ENCODE measurements at places on chromosomes 16 and 17.

- DNase-seq, result no peak
Observed at GRCh38 chr17:81379523-81379942, 15.7 kb upstream of the BAHCC1 start.

- no peak for DNase-seq
Observed at GRCh38 chr17:9346296-9346926, 229.2 kb downstream of the STX8 start.

GRCh38 chr17:55763856-55764255, 13.0 kb downstream of the PCTP start:
- no peak for DNase-seq

GRCh38 chr17:5418858-5419355, 555 bp downstream of the NUP88 start:
- no peak for DNase-seq

- DNase-seq, result no peak
Observed at GRCh38 chr17:75487351-75488070, 27.8 kb downstream of the CASKIN2 start.

- no peak for DNase-seq
Observed at GRCh38 chr16:69888005-69888590, 63.0 kb upstream of the CLEC18A start.

GRCh38 chr17:39564211-39564848, 43.4 kb downstream of the NEUROD2 start:
- no peak for DNase-seq

GRCh38 chr16:78460428-78460827, 361.0 kb downstream of the WWOX start:
- no peak for DNase-seq

DNA sequence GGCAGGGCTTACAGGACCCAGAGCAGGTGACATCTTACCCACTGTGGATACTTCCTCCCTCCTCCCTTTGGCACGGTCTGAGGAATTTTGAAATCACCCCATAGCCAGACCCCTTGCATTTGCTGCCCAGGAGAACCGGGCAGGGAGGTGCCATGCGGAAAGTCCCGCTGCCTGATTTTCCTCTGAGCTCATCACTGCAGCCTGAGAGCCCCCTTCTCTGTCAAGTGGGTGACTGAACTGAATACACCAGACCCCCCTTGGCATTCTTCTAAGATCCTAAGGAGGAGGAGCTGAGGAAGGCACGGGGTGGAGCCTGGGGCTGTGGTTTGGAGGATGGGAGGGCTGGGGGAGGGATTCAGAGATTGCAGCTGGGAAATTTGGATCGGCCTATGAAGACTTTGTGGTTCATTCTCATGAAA, 173.4 kb downstream of the RAB11FIP4 start:
- DNase-seq, result no peak

DNA sequence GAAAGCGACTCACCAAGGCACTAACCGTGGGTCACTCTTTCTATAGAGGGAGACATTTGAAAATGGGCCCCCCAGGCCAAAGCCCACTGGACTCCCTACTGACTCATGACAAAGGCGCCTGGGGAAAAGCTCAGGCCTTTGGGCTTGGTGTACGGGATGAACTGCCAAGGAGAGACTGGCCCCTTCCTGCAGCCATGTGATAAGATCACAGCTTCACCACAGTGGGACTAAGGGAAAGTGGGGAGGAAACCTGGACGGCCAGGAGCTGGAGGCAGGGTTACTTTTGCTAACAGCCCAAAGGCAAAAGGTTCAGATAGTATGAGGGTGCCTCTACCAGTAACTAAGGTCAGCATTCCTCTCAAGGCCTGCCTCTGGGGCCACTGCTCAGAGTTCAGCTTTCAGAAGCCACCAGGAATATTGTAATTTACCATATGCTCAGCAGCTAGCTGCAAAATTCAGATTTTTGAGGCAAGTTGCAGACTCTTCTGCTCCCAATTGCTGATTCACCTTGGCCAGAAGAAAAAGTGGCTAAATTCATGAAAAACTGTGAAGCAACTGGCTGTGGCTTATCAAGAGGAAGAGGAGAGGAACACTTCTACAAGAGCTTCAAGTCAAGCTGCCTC, 37.1 kb upstream of the SLC25A19 start:
- no peak for DNase-seq

GRCh38 chr16:5044011-5044540, 10.3 kb upstream of the NAGPA start:
- no peak for DNase-seq

DNA sequence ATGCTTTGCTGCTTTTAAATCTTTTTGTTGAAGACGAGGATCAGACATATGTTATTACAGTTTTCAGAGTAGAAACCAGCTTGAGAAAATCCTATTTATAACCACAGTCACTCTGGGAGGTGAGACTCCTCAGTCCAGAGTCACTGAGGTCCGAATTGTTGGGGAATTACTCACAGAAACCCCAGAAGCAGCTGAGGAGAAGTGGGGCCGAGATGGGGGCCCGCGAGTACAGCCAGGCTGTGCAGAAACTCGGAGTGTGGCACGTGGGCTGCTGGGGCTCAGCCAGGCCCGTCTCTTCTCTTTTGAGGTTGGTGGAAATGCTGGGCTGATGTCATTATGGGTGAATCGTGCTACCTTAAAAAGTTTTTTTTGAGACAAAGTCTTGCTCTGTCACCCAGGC, 14.4 kb upstream of the GNG13 start:
- DNase-seq, result no peak

DNA sequence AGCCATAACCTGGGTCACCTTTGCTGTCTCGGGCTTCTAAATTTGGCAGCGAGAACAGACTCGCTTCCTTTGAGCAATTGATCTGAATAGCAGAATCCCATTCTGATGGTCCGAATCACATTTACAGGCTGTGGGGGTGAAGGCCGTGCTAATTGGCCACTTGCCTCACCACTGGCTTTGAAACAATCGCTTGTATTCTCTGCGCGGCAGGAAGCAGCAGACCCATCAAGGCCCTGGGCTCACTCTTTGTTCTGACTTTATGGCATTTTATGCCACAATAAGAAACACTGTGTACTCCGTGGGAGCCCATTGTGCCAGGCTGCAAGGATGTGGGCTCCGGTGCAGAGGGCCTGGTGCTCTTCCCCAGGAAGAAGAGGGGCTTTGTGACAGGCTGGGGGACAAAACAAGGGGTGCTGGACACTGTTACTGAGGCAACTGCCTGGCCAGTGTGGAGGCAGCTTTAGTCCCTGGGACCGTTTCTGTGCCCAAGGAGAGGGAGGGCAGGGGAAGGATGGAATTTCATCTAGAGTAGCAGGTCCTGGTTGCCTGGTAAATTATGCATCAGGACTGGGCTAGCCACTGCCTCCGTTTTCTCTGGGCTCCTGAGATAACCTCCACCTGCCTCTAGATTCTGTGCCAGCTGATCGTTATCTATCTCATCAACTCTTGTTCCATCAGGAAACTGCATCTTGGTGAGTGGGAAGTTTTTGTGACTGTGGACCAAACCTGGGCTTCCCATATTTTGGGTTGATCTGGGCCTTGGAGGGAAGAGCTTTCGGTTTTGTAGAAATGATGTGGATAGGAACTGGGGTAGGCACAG, 78.5 kb downstream of the MRC2 start:
- DNase-seq, result no peak

DNA sequence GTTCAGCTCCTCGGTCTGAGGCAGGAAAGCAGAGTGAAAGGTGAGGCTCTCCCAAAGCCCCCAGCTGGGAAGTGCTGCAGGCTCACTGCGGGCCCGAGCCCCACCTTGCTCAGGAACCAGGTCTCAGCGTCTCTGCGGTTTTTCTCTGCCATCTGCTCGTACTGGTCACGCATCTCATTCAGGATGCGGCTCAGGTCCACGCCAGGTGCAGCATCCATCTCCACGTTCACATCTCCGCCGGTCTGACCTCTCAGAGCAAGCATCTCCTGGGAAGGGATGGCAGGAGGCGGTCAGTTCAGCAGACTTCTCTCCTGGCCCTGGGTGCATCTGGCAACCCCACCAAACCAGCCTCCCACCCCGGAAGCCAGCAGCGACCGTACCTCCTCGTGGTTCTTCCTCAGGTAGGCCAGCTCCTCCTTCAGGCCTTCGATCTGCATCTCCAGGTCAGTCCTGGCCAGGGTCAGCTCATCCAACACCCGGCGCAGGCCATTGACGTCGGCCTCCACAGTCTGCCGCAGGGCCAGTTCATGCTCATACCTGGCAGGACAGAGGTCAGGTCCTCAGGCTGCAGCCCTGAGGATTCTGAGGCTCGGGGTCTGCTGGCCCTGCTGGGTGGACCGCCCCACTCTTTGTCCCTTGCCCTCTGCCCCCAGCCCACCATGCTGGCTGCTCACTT, 1.5 kb downstream of the KRT16 start:
- DNase-seq, result no peak

GRCh38 chr17:28324781-28325180, 5.8 kb downstream of the TMEM97 start:
- DNase-seq, result no peak

DNA sequence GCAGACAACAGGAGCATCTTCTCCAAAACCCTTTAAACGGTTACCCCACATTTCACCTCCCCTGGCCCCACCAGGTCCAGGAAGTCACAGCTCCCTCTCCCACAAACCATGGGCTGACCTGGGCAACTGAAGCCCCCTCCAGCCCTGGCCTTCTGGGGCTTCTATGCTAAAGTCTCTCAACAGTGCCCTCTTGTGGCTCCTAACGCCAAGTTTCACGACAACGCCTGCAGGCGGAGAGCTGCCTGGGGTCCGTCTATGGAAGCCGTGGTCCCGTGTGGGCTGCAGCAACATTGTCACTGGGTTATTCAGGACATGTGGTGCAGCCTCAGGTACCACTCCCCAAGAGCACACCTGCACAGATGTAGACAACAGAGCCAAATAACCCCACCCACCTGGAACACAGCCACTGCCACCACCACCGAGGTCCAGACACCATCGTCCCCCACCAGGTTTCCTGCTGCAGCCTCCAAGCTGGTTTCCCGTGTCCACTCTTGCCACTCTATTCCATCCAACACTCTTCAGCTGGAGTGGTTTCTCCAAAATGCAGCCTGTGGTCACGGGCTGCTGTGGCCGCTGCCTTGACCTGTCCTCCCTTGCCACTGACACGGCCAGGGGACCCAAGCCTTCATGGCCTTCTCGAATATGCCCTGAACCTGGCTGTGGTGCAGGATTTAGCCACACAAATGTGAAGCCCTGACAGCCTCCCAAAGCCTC, 19.1 kb downstream of the C16orf95 start:
- DNase-seq, result no peak

GRCh38 chr16:85871756-85872155, 27.2 kb upstream of the IRF8 start:
- DNase-seq, result no peak

DNA sequence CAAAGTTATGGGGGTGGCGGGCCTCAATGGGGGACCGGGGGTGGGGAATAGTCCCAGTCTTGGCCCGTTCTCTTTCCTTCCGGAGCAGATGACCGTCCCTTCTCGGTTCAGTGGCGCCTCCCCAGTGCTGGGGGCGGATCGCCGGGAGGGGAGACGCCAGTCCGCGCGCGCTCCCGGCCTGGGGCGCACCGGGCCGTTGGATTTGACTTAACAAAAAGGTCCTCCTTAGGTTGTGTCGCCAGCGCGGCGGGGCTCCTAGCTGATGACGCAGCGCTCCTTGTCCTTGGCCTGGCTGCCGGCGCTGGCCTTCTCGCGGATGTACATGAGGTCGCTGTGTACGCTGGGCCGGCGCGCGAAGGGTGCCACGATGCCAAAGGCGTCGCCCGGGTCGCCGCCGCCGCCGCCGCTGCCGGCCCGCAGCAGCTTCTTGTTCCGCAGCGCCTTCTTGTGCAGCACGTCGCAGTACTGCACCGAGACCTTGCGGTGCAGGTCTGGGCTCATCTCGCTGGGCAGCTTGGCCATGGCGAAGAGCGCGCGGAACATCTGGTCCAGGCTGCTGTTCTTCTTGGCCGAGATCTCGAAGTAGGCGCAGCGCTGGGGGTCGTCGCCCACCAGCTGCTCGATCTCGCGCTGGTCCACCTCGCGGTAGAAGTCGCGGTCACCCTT, 1.2 kb downstream of the RASD1 start:
- peak; percentile 51 for DNase-seq

GRCh38 chr16:73047221-73047535, 750 bp downstream of the ZFHX3 start:
- DNase-seq, result no peak

DNA sequence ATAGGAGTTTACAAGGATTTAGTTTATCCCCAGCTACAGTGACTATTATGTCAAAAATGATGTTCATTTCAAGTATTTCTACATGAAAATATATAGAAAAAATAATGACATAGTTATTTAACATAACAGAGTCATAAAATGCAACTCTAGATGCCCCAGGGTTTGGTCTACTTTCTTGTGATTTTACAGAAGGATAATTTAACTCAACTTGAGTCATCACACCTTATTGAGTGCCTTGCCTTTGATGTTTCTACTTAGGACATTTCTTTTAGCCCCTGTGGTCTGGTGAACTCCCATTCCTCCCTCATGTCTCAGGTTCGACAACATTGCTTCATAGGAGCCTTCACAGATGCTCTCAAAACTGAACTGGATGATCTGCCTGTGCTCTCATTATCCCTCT, 2.0 kb downstream of the KRT20 start:
- DNase-seq, result no peak

GRCh38 chr17:65123757-65124675, 13.2 kb upstream of the RGS9 start:
- no peak for DNase-seq

- no peak for DNase-seq
Observed at GRCh38 chr17:17269926-17270773, 10.9 kb downstream of the COPS3 start.

Measured in ovary (tissue), 10 donors.